ENCODE measurements at places on chromosomes 3 and 15.

DNA sequence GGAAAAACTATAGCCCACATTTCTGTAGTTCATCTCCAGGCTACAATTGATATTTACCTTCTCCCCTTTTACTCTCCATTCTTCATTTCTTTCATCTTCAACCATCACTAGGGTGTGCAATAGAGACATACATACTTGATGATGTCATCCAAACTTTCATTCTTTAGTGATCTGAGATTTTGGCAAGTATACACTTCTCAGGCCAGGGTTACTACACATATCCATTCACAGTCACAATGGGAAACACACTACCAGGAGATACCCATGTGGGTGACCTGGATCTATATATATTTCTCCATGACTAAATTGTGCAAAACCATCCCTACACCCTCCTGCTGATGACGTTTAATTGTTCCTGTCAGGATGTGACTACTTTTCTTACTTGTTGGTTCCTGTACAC is 769.5 kb upstream of the DPPA4 start:
- no peak for DNase-seq

GRCh38 chr15:39756806-39757522 is 25.7 kb downstream of the FSIP1 start:
- DNase-seq, result no peak

DNA sequence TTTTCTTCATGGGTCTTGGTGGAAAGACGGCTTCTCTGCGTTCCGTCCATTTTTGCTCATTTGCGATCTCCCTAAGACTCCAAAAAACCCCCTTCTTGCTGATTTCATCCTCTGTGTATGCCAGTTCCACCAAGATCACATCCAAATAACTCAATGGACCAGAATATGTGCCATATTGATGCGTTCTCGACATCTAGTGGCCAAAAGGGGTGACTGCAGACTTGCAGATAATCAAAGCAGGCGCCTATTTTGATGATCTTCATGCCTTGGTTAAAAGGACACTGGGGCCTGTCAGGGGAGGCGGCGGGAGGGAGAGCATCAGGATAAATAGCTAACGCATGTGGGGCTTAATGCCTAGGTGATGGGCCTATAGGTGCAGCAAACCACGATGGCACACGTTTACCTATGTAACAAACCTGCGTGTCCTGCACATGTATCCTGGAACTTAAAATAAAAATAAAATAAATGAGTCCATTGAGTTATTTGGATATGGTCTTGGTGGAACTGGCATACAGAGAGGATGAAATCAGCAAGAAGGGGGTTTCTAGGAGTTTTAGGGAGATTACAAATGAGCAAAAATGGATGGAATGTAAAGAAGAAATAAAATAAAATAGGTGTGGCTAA is 104.2 kb upstream of the RAD18 start:
- DNase-seq, result no peak

- no peak for DNase-seq
These were observed 49.9 kb downstream of the ZNF621 start for GRCh38 chr3:40574661-40575060.

- DNase-seq, result no peak
These were observed 156.2 kb upstream of the IQSEC1 start for GRCh38 chr3:13229273-13229949.

- DNase-seq, result no peak
These were observed 5.5 kb downstream of the FAM81A start for GRCh38 chr15:59443341-59444072.

DNA sequence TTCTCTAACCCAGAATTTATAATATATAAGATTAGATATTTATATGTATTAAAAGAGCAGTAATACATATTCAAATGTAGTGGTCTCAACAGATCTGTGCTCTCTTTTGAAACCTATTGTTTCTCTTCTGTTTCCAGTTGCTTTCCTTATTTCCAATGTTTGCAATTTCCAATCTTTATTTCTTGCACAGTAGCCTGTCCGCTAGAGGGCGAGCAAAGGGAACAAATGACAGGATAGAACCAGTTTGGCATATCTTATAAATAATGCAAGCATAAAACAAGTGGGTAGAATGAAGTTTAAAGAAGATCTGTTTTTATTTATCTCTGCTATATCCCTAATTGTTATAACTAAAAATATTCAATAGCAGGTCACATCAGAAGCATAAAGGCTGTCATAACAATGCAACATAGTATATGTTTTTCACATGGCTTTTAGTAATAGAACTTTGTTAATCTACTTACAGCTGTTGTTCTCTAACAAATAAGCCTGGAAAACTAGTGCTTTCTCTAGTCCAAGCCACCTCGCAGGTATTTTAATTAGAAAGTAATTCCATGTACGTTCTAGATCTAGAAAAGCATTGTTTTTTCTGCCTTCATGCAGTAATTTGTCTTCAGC is 15.1 kb upstream of the TCAIM start:
- peak; percentile 19 for DNase-seq

DNA sequence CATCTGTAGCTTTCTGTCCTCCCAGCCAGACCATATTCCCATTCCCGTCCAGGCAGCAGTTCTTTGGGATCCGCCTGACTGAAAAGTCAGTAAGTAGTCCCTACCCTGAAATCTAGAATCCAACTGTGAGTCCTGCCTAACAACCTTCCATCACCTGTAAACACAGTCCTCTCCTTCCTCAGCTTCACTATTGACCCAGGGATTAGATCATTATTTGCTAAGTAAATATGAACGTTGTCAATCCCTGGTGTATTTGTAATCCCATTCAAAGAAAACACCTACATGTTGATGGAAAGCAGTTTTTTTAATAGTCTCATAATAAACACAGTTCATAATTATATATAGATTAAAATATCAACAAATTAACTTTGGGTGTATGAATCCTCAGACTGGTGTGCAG is 732 bp downstream of the SAXO2 start:
- no peak for DNase-seq

DNA sequence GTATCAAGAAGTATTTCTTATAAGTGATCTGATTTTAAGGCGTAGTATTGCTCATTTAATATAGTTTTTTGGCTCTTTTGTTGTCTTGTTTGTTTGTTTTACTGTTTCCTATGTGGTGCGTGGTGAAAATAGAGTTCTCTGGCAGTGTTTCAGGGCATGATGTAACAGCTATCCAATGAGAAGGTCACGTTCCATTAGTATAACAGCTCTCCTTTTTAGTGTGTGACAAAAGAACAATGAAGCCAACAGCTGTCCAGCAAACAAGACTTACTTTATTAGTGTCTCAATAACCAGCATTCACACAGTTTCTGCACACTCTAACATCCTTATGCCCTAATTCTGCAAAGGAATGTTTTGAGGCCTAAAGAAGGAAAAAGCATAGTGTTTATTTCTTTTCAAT is 127.9 kb downstream of the SLC25A26 start:
- DNase-seq, result no peak
